Myocyte (in vitro differentiated cells): ENCODE measurements at places on chromosomes 1 and 21.

GRCh38 chr1:7594714-7595295, 176.3 kb upstream of the VAMP3 start:
- DNase-seq: no peak

GRCh38 chr1:22529901-22530621, 33.2 kb upstream of the EPHA8 start:
- peak; percentile 16 for DNase-seq

GRCh38 chr1:198798923-198799386, 160.1 kb downstream of the PTPRC start:
- DNase-seq: no peak

GRCh38 chr1:196558411-196558810, 49.8 kb downstream of the KCNT2 start:
- peak; percentile 68 for DNase-seq

- DNase-seq: no peak
Measured at GRCh38 chr1:17165823-17166222, 39.1 kb upstream of the PADI1 start.

- no peak for DNase-seq
Measured at GRCh38 chr1:161989786-161990185, 33.9 kb downstream of the OLFML2B start.

GRCh38 chr1:78843111-78843510, 163.4 kb downstream of the ADGRL4 start:
- DNase-seq: no peak

- no peak for DNase-seq
Measured at GRCh38 chr1:61125263-61125662, 42.9 kb downstream of the NFIA start.
